B cell (primary cell): ENCODE measurements at places on chromosomes 3 and 15. TPM values are rescaled to one million over a fixed set of nuclear protein-coding genes. Genes with fewer than 3 reads are reported as not detected.

The DUOX1 gene
- total RNA-seq = 0.15 and 0.27 TPM in 2 replicates

The SLC28A2 gene
- total RNA-seq = not detected in 2 replicates

The GRAMD2A gene
- total RNA-seq = not detected in 2 replicates

The ARL14 gene
- total RNA-seq = 0.32 and 0.89 TPM in 2 replicates

The ETV5 gene
- 0.10 and 0.74 TPM in 2 replicates for total RNA-seq

The PLCD1 gene
- 10.1 TPM in 2 replicates for total RNA-seq

The ZBBX gene
- not detected in 2 replicates for total RNA-seq

The GOLGA8G gene
- total RNA-seq = not detected in 2 replicates

DNA sequence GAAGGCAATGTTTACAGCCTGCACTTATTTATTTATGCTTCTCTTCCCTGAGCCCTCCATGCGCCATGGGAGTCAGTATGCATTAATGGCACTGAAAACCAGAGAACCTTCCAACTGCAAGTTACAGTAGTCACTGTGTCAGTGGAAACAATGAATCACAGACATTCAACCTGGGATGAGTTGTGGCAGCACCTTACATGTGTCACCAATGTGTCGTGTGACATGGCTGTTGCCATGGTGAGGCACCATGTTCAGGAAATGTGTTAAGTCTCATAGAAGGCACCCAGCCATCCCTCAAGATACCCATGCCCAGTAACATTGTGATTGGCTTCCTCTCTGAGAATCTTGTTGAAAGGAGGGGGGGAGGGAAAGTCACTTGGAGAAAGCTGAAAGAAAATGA is 105.0 kb downstream of the FOXP1 start:
- H3K4me3 ChIP-seq = no peak overlapping the region
- DNase-seq = peak; percentile 30
- no peaks in the 10 kb centered on the region for H3K36me3 ChIP-seq
- H3K27me3 ChIP-seq = no peaks in the 10 kb centered on the region

- H3K4me1 ChIP-seq = peaks cover 91% of the 10 kb centered on the region
- H3K4me3 ChIP-seq = peak overlapping the region; percentile 6
- peak overlapping the region; percentile 93 for H3K27ac ChIP-seq
Observed at GRCh38 chr3:14431452-14431916, 29.1 kb downstream of the SLC6A6 start.

GRCh38 chr3:48129921-48130320 is 58.3 kb downstream of the CDC25A start:
- no peak overlapping the region for H3K4me3 ChIP-seq
- no peaks in the 10 kb centered on the region for H3K36me3 ChIP-seq
- H3K4me1 ChIP-seq = peaks cover 8% of the 10 kb centered on the region
- H3K27me3 ChIP-seq = no peaks in the 10 kb centered on the region
- H3K27ac ChIP-seq = no peak overlapping the region

- no peaks in the 10 kb centered on the region for H3K36me3 ChIP-seq
- H3K4me1 ChIP-seq = no peaks in the 10 kb centered on the region
- no peaks in the 10 kb centered on the region for H3K27me3 ChIP-seq
- DNase-seq = no peak
- no peak overlapping the region for H3K27ac ChIP-seq
Observed at GRCh38 chr3:147795418-147795817, 386.3 kb downstream of the ZIC1 start.

DNA sequence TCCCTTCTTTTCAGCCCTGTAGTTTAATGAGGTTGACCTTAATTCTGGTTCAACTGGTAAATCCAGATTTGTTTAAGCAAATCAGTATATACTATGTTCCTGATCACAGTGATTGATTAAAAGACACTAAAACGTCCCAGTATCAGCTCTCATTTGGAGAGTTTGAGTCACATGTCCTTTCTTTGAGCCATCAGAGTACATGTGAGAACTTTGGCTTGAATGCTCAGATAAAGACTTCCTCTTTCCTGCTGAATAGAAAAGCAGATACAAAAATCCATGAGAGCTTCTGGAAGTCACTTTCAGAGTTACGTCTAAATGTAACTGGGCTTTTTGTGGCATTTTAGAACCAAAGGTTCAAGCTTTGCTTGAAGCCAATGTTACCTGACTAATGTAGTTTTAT is 341.8 kb upstream of the SATB1 start:
- no peaks in the 10 kb centered on the region for H3K4me1 ChIP-seq
- H3K4me3 ChIP-seq = no peak overlapping the region
- no peaks in the 10 kb centered on the region for H3K27me3 ChIP-seq
- no peak overlapping the region for H3K27ac ChIP-seq

DNA sequence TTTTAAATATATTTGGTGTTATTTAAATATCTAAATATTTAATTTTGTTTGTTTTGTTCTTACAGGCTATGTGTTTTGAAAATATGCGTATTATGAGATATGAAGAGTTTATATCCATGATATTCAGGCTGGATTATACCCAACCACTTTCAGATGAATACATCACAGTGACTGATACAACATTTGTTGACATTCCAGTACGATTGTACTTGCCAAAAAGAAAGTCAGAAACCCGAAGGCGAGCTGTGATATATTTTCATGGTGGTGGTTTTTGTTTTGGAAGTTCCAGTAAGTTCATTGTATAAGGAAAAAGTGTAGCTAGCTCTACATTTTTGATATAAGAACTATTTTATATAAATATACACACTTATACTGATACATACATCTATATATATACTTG is 6.9 kb downstream of the AADACL2 start:
- no peak overlapping the region for H3K27ac ChIP-seq
- no peak for DNase-seq
- H3K4me1 ChIP-seq = no peaks in the 10 kb centered on the region
- H3K36me3 ChIP-seq = no peaks in the 10 kb centered on the region
- no peaks in the 10 kb centered on the region for H3K27me3 ChIP-seq

- no peaks in the 10 kb centered on the region for H3K27me3 ChIP-seq
- no peaks in the 10 kb centered on the region for H3K36me3 ChIP-seq
- no peak overlapping the region for H3K27ac ChIP-seq
- no peaks in the 10 kb centered on the region for H3K4me1 ChIP-seq
Observed at GRCh38 chr3:45881078-45882022, 5.0 kb upstream of the CCR9 start.

- H3K4me3 ChIP-seq = no peak overlapping the region
- H3K4me1 ChIP-seq = no peaks in the 10 kb centered on the region
- no peaks in the 10 kb centered on the region for H3K27me3 ChIP-seq
- H3K27ac ChIP-seq = no peak overlapping the region
Observed at GRCh38 chr3:132267391-132267993, 49.7 kb upstream of the ACP3 start.

- no peak overlapping the region for H3K27ac ChIP-seq
- no peaks in the 10 kb centered on the region for H3K36me3 ChIP-seq
- H3K27me3 ChIP-seq = no peaks in the 10 kb centered on the region
- no peak for DNase-seq
- H3K4me1 ChIP-seq = peaks cover 11% of the 10 kb centered on the region
Observed at GRCh38 chr15:75152382-75153079, 49.2 kb upstream of the C15orf39 start.

DNA sequence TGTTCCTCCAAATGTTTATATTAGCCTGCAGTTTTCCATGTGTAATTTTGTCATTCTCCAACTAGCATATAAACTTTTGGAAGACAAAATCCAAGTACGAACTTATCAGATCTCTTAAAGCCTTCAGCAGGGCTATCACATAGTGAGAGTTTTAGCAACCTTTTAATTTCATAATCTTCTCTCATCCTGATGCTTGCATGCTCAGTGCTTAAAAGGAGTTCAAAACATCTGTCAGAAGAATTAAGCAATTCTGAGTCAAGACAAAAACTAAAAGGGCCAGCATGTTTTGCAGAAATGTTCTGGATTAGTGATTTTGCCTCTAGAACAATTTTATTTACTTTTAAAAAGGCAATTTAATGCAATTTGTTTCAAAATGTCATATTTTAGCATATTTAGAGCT is 73.4 kb upstream of the SLC2A2 start:
- H3K36me3 ChIP-seq = no peaks in the 10 kb centered on the region
- no peak overlapping the region for H3K27ac ChIP-seq
- H3K4me1 ChIP-seq = no peaks in the 10 kb centered on the region
- no peak overlapping the region for H3K4me3 ChIP-seq
- no peaks in the 10 kb centered on the region for H3K27me3 ChIP-seq
- DNase-seq = no peak

DNA sequence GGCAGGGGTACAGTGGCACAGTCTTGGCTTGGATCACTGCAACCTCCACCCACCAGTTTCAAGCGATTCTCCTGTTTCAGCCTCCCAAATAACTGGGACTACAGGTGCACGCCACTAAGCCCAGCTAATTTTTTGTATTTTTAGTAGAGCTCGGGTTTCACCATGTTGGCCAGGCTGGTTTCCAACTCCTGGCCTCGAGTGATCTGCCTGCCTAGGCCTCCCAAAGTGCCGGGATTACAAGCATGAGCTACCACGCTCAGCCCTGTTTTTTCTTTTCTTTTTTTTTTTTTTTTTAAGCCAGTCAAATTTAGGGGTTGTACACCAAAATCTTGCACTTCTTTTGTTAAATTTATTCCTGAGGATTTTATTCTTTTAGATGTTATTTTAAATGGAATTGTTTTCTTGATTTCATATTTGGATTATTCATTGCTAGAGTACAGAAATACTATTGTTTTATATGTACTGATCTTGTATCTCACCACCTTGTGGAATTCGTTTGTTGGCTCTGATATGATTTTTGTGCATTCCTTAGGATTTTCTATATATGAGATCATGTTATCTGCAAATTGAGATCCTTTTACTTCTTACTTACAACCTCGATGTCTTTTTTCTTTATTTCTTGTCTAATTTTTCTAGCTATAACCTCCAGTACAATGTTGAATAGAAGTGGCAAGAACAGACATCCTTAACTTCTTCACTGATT is 65.6 kb downstream of the ZNF609 start:
- no peaks in the 10 kb centered on the region for H3K4me1 ChIP-seq
- H3K27me3 ChIP-seq = no peaks in the 10 kb centered on the region
- DNase-seq = no peak

- H3K27ac ChIP-seq = no peak overlapping the region
- no peaks in the 10 kb centered on the region for H3K27me3 ChIP-seq
- no peaks in the 10 kb centered on the region for H3K36me3 ChIP-seq
- no peaks in the 10 kb centered on the region for H3K4me1 ChIP-seq
- DNase-seq = no peak
Observed at GRCh38 chr3:128317101-128317697, 149.5 kb downstream of the DNAJB8 start.

GRCh38 chr15:40340038-40340739 is 550 bp downstream of the CCDC9B start:
- H3K4me3 ChIP-seq = no peak overlapping the region
- no peak for DNase-seq
- peaks cover 4% of the 10 kb centered on the region for H3K4me1 ChIP-seq
- no peak overlapping the region for H3K27ac ChIP-seq
- H3K36me3 ChIP-seq = no peaks in the 10 kb centered on the region

- H3K4me3 ChIP-seq = no peak overlapping the region
- DNase-seq = peak; percentile 41
- H3K27me3 ChIP-seq = no peaks in the 10 kb centered on the region
- peaks cover 57% of the 10 kb centered on the region for H3K4me1 ChIP-seq
- peak overlapping the region; percentile 58 for H3K27ac ChIP-seq
Observed at GRCh38 chr15:30979457-30979856, 12.0 kb downstream of the MTMR10 start.

GRCh38 chr15:69758291-69758771 is 305.7 kb downstream of the RPLP1 start:
- H3K4me1 ChIP-seq = peaks cover 86% of the 10 kb centered on the region
- H3K36me3 ChIP-seq = no peaks in the 10 kb centered on the region
- no peak overlapping the region for H3K4me3 ChIP-seq
- DNase-seq = no peak
- no peaks in the 10 kb centered on the region for H3K27me3 ChIP-seq

GRCh38 chr3:61965770-61966131 is 404.4 kb downstream of the PTPRG start:
- H3K4me3 ChIP-seq = no peak overlapping the region
- no peak overlapping the region for H3K27ac ChIP-seq
- DNase-seq = no peak
- no peaks in the 10 kb centered on the region for H3K36me3 ChIP-seq

GRCh38 chr3:129702934-129703712 is 96.6 kb upstream of the PLXND1 start:
- no peaks in the 10 kb centered on the region for H3K27me3 ChIP-seq
- H3K27ac ChIP-seq = no peak overlapping the region
- H3K36me3 ChIP-seq = no peaks in the 10 kb centered on the region
- no peak overlapping the region for H3K4me3 ChIP-seq

- no peak overlapping the region for H3K27ac ChIP-seq
- H3K4me1 ChIP-seq = peaks cover 37% of the 10 kb centered on the region
- DNase-seq = peak; percentile 50
- H3K4me3 ChIP-seq = no peak overlapping the region
- H3K27me3 ChIP-seq = no peaks in the 10 kb centered on the region
- no peaks in the 10 kb centered on the region for H3K36me3 ChIP-seq
Observed at GRCh38 chr15:74378848-74379247, 11.4 kb upstream of the CYP11A1 start.

GRCh38 chr3:38085943-38086324 is 46.9 kb downstream of the DLEC1 start:
- DNase-seq = no peak
- no peaks in the 10 kb centered on the region for H3K4me1 ChIP-seq
- no peaks in the 10 kb centered on the region for H3K36me3 ChIP-seq
- no peaks in the 10 kb centered on the region for H3K27me3 ChIP-seq

DNA sequence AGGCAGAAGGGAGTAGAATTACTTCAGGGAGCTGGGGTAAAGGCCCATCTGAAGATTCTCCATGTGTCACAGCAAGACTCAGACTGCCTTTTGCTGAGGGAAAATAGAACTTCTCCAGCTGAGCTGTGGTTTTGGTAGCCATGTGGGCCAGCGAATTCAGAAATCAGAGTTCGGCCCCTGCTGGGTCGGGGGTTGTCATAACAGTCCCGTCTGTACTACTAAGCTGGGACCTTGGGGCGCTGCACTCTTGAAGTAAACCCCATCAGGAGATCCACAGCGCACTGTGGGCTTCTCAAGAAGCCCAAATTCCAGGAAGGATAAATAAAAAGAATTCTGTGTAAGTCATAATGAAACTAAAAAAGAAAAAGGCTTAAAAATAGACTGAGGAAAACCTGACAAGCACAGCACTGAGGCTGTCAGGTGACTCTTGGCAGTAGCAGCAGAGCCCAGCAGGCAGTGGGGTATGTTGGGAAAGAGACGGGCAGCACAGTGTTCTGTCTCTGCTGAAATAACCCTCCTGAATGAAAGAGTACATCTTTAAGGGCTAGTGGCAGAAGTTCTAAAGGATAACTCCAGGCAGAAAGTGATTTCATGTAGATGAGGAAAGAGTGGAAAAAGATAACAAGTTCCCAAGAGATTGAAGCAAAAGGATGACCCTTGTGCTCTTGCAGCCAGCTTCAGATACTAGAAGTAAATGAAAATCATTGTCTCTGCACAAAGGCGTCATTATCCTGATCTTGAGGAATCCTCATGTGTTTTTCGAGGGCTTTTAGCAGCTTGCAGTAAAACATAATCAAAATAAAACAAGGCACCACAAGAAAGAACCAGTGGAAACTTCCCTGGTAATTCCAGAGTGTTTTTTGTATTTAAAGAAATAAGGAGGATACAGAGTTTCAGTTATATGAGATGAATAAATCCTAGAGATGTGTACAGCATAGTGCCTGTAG is 74.5 kb downstream of the RAB7A start:
- no peak overlapping the region for H3K27ac ChIP-seq
- no peak overlapping the region for H3K4me3 ChIP-seq
- DNase-seq = no peak
- H3K36me3 ChIP-seq = peaks cover 60% of the 10 kb centered on the region
- peaks cover 19% of the 10 kb centered on the region for H3K4me1 ChIP-seq
- H3K27me3 ChIP-seq = no peaks in the 10 kb centered on the region

GRCh38 chr15:70103880-70104626 is 6.3 kb upstream of the TLE3 start:
- H3K4me1 ChIP-seq = peaks cover 36% of the 10 kb centered on the region
- no peaks in the 10 kb centered on the region for H3K27me3 ChIP-seq
- no peak for DNase-seq
- no peak overlapping the region for H3K27ac ChIP-seq

GRCh38 chr3:113247675-113248458 is 36.5 kb downstream of the BOC start:
- H3K27ac ChIP-seq = no peak overlapping the region
- DNase-seq = no peak
